Left ventricle myocardium superior (tissue), 1 donor: ENCODE measurements at places on chromosomes 7 and 10.

DNA sequence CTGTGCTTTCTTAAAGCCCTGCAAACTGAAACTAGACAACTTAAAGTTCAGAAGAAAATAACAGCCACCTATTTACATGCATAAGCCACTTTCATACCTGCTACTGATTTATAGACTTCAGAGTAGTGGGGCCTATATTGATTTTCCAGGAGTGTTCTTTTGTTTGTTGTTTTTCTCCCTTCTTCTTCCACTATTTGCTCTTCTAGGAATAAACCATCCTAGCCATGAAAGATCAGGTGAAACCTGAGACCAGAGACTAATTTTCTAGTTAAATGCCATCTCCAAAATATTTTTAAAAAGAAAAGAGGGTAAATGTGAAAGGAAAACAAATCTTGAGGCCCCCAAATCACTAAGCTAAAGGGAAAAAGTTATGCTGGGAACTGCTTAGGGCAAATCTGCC lies 72.4 kb upstream of the C1GALT1 start:
- DNase-seq, result no peak

DNA sequence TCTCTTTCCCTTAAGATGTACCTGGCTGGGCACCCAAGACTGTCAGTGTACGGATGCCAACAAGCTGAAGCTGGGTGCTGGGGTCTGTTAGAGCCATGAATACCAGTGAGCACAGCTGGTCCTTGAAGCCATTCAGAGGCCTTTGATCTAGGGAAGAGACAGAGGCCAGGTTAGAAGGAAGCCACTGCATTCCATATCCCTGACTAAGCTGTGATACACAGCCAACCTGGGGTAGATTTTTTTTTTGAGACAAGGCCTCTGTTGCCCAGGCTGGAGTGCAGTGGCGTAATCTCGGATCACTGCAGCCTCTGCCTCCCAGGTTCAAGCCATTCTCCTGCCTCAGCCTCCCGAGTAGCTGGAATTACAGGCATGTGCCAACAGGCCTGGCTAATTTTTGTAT lies 20.8 kb downstream of the ZDHHC16 start:
- no peak for DNase-seq

DNA sequence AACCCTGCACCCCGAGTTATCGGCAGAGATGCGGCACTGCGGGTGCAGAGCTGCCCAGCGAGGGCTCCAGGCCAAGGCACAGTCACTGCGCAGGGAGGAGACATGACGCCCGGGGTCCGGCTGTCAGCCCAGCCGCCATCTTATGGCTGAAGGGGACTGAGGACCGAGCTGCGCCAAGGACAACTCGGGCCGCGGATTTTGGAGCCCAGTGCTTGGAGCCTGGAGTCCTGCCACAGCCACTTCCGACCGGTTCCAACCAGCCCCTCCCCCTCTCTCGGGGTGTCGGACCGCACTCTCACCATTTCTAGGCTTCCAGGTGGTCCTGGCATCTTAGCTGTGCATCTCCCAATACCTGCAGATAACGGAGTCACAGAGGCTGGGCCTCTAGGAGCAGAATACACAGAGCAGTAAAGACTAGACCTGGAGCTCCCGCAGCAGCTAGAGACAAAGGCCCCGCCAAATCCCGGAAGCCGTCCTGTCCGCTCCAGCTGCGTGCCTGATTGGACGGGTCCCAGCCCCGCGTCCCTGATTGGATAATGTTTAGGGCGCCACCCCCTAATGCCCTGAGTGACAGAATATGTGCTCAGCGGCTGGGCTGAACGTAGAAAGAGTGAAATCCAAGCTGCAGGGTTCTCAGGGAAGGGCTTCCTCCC lies at the start of gene ZNF680:
TSS of gene ZNF680 (minus strand) at position 446 of the 653 bp plus-strand sequence. CDS start at position 329, 117 bp downstream.
- peak; percentile 96 for DNase-seq

GRCh38 chr10:1217237-1217587 lies 161.0 kb downstream of the WDR37 start:
- no peak for DNase-seq

GRCh38 chr7:22997871-22998518 lies 15.9 kb downstream of the HYCC1 start:
- no peak for DNase-seq

DNA sequence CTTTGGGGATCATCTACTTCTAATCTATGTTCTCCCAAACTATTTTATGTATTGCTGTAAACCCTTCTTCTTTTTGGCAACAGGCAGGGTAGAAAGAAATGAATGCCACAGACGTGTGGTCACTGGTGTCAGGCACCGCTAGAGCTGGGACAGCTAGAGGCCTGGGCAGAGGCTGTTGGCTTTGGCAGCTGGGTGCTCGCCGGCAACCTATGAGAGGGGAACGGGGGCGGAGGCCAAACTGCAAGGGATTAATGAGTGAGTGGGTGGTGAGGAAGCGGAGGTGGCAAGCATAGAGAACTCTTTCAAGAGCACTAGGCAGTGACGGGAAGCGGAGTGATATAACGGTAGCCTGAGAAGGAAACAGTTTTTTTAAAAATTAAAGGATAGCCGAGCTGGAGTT lies 78.5 kb downstream of the CREB5 start:
- DNase-seq, result no peak

GRCh38 chr7:155215576-155216325 lies 81.9 kb upstream of the INSIG1 start:
- no peak for DNase-seq

DNA sequence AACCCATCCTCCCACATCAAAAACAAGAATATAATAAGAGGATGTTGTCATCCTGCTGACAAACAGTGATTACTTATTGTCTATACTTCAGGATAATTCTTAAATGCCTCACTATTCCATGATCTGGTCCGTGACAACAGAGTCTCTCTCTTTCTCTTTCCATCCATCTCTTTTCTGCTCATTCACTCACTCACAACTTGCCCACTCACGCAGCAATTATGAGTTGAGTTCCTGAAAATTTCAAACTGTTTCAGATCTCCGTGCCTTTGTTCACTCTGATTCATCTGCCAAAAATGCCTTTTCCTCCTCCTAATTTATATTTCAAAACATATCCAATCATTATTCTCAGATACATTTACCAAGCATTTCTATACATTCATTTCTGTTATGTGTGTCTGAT lies 1.4 kb downstream of the OR6B1 start:
- DNase-seq, result no peak
